ENCODE measurements at places on chromosomes 11 and 22. TPM values are rescaled to one million over a fixed set of nuclear protein-coding genes. Genes with fewer than 3 reads are reported as not detected.

The MAPK8IP2 gene
- 104 TPM for polyA plus RNA-seq

DNA sequence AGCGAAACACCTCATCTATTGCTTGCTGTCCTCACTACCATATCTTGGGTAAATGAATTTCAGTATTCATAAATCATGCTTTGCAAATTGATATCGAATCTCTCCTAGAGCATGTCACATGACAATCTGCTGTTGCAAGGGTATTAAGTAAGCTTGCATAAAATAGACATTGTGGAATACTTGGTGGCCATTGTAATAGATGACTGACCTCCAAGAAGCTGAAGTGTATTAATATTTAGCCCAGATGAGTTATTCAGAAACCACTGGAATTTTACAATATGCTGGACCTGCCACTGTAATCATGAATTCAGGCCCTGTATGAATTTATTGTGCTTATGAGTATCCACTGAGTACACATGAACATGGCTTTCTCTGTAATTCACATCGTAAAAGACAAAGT lies 289.7 kb upstream of the ARHGAP42 start:
- no peak for DNase-seq

The SMTNL1 gene
- polyA plus RNA-seq: 0.93 TPM

DNA sequence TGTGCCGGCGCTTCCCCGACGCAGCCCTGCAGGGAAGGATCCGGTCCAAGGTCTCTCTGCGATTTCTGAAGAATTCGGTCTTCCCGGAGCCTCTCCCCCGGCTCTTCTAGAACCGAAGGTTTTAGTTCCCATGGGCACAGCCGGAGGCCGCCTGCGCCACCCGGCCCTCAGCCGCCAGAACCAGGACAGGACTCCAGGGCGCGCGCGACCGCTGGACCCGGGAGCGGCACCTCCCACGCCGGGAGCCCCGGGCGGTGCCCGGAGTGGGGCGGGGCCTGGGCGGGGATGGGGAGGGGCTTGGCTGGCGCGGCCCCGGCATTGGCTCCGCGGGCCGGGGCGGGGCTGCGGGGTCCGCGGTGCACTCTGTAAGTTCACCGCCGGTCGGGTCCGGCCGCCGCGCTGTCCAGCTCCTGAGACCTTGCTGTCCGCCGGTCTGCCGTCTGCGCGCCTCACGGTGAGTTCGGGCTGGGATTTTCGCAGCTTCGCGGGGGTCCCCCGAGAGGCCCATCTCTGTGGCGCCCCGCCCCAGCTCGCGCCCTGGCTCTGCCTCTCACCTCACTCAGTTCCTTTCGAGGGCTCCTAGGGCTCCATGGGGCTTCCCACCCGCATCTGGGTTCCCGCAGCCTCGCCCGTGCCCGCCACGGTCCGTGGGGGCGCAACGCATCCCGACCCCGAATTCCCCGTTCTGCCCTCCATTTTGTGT lies at the start of gene CDC42EP2:
CDC42EP2 (plus strand) TSS at position 366 of the 703 bp plus-strand sequence. CDS start 6,033 bp downstream, outside the sequence.
- DNase-seq: peak; percentile 67
